ENCODE measurements at places on chromosomes 4 and X.

- DNase-seq = no peak
These were observed 9.8 kb downstream of the LAMP2 start for GRCh38 chrX:120459309-120459708.

DNA sequence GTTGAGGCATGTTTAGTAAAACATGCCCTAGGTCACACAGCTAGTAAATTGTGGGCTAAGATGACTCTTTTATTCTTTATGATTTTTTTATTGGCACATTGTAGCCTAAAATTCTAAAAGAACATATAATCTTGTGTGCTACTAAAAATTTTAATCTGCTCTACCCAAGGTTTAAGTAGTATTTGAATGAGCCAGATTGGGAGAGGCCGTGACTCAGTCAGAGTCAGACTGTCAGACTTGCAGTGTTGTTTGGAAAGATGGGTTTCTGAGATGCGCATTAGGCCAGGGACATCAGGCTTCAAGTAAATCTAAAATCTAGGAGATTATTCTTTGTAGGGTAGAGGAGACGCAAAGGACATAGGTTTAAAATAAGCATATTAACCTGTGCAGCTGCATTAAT, 30.7 kb upstream of the TMPRSS11E start:
- no peak for DNase-seq

DNA sequence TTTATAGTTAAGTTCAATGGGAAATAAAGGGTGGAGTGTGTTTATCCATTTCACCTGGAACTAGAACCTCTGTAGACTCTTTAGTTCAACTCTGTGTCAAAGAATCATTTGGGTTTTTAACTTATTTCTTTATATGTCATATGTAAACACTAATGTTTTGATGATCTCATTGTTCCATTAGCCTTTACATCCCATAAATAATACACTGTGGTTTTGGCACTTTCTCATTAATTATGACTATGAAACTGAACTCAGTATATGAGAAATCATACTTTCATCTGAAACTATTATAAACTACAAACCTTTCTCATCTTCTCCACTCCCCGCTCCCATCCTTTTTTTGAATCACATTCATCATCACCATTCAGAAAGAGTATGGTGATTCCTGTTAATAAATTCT, 31.0 kb downstream of the F8 start:
- DNase-seq = no peak

- no peak for DNase-seq
These were observed 108.1 kb downstream of the DHX15 start for GRCh38 chr4:24476282-24476681.

DNA sequence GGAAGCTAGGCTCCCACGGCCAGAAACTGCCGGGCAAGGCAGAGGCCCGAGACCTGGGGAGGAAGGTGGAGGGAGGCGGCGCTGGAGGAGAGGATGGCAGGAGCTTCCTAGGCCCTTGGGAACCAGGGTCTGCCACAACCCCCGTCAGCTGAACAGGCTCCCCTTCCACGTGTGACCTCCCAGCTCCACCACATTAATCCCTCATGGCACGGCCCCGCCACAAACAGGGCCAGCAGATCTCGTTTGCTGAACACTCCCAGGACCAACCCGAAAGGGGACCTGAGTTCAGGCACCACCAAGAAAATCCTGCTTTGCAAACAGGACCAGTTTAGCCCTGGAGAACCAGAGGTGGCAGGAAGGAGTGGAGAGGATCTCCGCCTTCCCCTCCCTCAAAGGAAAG, 62.7 kb downstream of the FHDC1 start:
- no peak for DNase-seq

GRCh38 chrX:136209016-136209738, 42.0 kb downstream of the MAP7D3 start:
- DNase-seq = no peak

DNA sequence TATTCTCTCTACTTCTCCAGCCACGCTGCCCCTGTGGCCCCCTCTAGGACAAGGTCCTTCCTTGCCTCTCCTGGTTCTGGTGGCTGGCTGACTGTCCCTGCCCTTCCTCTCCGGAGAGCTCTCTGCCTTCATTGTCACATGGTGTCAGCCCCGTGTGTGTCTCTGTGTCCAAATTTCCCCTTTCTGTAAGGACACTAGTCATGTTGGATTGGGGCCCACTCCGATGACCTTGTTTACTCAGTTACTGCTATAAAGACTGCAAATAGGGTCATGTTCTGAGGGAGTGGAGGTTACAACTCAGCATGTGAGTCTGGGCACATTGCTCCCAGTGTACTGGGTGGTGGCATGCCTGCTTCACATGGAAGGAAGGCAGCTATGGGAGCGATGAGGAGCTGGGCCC, 129.5 kb upstream of the PSAPL1 start:
- no peak for DNase-seq

DNA sequence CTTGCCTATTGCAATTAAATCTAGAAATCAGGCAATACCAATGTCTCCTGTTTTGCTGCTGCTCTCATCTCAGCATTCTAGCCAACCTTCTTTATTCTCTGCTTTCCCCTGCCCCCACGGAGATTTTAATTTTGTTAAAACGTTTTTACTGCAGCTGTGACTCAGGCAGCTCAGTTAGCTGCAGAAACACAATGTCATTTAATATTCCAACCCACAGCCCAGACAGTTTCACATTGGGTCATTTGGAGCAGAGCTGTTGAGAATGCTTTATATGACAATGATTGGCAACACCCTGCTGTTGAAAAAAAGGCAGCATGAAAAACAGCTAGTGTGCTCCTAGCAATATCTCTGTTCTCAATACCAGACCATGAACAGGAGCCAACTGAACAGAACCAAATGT, 12.6 kb upstream of the SLC10A4 start:
- no peak for DNase-seq

- no peak for DNase-seq
These were observed 5.7 kb downstream of the CLDN22 start for GRCh38 chr4:183314336-183314735.

DNA sequence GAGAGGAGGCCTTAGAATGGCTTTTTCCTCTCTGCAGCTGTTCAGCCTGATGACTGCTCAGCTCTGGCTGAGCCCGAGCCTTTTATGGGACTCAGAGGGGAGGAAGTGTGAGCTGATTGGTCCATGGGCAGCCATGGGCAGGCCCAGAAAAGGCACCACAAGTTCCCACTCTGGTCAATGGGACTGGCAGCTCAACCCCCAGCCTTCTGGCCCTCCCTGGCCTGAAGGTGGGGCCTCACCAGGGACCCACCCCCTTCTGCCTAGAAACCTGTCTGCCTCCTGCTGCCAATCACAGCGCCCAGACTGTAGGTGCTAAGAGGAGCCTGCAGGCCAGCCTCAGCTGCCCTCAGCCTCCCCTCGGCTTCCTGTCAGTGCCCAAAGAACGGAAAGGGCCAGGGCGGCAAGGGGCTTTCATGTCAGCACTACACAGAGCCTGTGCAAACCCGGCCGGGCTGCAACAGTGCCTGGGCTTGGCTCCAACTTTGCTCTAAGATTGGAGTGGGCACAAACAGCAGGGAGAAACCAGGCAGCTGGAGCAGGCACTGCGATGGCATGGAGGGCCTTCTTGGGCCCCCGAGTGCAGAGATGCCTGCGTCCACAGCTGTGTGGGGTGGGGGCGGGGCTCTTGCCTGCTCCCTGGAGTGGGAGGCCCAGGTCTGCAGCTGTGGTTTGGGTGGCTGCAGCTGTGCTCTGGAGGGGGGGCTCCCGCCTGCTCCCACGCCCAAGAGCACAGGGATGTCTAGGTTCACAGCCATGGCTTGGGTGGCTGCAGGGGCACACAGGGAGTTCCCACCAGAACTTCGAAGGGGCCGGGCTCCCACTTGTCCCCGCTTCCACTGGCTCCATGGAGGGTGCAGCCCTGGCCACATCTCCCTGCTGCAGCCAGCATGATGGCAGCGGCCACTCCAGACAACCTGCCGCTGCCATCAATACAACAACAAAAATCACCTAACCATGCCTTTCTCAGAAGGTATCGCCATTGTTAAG, 92.6 kb downstream of the NXF2 start:
- DNase-seq = no peak

DNA sequence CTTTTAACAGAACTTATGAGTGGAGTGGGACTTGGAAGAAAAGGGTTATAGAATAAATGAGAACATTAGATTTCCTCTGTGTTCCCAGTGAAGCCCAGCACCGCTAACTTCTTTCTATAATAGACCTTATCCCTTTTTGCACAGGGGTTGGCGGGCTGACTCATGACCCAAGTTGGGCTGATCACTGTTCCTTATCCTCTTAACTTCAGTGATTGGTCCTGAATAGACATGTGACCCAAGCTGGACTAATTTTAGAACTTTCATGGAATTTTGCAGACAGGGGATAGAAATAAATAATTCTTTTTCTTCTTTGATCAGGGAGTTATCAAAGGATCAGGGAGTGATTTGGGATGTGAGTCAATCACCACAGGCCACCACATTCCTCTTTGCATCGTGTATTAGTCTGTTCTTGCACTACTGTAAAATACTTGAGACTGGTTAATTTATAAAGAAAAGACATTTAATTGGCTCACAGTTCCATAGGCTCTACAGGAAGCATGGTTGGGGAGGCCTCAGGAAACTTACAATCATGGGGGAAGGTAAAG, 75.9 kb downstream of the UCHL1 start:
- no peak for DNase-seq

GRCh38 chr4:47510506-47511143, 25.6 kb downstream of the ATP10D start:
- DNase-seq = no peak

DNA sequence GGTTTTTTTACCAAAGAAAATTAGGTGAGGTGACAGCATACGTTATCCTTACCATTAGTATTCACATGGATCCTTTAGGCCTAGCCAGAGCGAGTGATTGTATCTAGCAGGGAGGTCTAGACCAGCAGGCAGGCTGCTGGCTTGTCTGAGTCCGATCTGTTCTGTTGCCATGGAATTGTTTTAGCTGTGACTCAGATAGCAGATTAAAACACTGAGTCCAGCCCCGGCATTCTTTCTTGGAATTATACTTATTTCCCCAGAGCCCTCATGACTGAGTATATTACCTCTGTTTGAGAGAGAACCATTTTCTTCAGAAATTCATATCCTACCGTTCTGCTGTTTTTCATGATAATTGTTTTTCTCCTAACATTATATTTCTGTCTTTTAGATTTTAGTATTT, 37.4 kb downstream of the OCRL start:
- no peak for DNase-seq

DNA sequence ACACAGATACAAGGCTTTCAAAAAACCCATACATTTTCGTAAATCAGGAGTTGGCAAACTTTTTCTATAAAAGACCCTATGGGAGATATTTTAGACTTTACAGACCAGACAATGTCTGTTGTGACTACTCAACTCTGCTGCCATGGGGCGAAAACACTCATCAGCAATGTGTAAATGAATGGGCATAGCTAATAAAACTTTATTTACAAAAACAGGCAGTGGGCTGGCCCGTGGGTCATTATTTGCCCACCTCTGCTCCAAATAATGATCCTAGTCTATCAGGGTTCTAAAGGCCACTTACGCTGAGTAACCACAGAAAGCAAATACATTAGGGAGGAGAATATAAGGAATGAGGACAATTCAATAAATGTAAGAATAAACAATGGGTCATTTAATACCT, 43.9 kb upstream of the ACSL4 start:
- DNase-seq = no peak

- DNase-seq = no peak
These were observed 50.4 kb downstream of the C4orf50 start for GRCh38 chr4:5967783-5968182.

DNA sequence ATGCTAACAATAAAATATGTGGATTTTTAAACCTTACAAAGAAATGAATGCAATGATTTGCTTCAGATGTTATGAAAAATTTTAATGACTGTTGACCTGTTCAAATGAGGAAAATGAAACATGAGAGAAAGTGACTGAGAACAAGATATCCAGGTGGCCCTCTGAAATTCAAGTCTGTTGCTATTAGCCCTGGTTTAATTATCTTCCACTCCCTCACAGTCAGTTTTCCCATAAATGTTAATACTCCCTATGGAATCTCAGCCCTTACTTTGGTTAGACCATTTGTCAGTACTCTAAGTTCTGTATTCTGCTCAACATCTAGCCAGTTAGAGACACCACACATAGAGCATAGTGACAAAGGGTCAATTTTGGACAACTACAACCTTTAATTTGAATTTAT, 327.8 kb downstream of the PDGFC start:
- no peak for DNase-seq

DNA sequence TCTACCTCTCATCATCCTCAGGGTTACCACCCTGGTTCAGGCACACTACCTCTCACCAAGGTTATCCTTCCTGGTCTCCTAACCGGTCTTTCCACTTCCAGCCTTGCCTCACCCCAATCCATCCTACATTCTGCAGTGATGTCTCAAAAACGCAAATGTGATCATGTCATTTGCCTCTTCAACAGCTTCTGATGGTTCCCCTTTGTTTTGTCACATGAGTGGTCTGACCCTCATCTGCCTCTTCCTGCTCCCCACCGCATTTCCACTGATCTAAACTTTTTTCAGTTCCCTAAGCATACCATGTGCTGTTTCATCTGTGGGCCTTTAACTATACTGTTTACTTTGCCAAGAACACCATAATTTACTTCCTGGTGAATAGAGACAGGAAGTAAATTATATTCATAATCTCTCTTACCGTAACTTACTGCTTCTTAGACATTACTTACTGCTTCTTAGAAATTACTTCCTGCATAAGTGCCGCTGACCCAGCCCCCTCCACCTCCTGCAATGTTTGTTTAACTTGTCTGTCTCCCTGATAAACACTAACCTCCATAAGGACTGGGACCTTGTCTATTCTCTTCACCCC, 27.1 kb upstream of the NSUN7 start:
- DNase-seq = no peak

DNA sequence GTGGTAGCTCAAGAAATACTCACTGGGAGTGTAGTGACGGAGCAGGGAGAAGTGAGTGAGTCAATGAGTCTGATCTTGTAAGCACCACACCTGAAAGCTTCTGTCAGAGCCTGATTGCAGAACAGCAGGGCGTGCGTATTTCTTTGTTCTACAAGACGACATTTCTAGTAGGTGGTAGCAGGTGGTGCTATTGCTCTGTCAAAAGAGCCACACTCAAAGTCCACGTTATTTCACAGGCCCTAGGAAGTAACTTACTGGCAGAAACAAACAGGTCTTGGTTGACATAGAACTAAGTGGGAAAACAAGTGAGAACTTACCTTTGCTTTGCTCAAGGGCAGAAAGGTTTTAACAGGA, 46.4 kb upstream of the SPRY1 start:
- DNase-seq = no peak

DNA sequence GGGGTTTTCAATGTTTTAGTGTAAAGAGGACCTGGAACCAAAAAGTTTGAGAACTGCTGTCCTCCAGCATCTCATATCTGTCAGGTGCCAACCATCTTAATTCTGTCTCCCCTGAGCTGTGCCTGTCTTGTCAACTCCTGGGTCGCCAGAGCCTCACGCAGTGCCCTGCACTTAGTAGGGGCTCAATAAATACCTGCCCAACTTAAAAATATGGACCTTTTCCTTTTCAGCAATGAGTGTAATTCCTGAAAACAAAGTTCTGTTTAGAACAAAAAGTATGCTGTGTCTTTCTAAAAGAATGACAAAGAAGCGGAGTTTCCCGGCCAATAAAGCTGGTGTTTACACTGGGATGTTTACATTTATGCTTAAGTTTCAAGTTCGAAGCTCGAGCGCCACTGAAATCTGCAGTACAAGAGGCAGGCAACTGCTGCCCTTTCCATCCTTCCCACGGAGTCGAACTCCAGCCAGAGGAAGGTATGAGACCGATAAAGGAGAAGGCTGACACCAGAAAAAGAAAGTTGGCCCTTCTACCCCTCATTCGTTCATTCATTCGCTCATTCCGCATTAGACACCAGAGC, 1.1 kb upstream of the HTATSF1 start:
- DNase-seq = no peak
